ENCODE measurements at places on chromosomes 7 and 10. TPM values are rescaled to one million over a fixed set of nuclear protein-coding genes. Genes with fewer than 3 reads are reported as not detected.
A peak's percentile ranks its signal among the peaks of the same experiment; 100 is the strongest.

DNA sequence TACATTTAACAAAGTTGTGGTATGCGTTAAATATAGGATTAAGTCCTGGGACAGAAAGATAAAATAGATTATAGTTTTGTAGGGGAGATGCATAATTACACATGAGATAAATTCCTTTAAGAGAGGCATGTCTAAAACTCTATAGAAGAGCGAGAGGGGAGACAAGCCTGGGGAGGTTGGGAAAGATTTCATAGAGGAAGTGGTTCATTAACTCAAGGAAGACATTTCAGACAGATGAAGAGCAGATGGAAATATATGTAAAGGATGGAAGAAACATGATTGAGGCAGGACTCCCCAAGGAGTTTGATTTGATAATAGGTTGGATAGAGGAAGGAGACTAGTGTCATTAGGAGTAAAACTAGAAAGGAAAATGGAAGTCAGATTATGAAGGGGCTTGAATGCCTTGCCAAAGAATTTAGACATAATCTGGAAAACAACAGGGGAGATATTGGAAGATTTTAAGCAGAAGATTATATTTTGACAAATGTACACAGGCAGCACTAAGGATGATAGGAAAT lies 96.1 kb downstream of the PHTF2 start:
- no peak for DNase-seq
- no peak overlapping the region for H3K4me3 ChIP-seq
- H3K27ac ChIP-seq: no peak overlapping the region
- H3K36me3 ChIP-seq: no peaks in the 10 kb centered on the region
- H3K4me1 ChIP-seq: no peaks in the 10 kb centered on the region

The HECW1 gene
- total RNA-seq: 1.9 TPM

- no peak overlapping the region for H3K27ac ChIP-seq
- DNase-seq: no peak
- H3K36me3 ChIP-seq: peaks cover 2% of the 10 kb centered on the region
- no peak overlapping the region for H3K4me3 ChIP-seq
- no peaks in the 10 kb centered on the region for H3K27me3 ChIP-seq
Measured at GRCh38 chr7:45601816-45602540, 27.8 kb downstream of the ADCY1 start.

DNA sequence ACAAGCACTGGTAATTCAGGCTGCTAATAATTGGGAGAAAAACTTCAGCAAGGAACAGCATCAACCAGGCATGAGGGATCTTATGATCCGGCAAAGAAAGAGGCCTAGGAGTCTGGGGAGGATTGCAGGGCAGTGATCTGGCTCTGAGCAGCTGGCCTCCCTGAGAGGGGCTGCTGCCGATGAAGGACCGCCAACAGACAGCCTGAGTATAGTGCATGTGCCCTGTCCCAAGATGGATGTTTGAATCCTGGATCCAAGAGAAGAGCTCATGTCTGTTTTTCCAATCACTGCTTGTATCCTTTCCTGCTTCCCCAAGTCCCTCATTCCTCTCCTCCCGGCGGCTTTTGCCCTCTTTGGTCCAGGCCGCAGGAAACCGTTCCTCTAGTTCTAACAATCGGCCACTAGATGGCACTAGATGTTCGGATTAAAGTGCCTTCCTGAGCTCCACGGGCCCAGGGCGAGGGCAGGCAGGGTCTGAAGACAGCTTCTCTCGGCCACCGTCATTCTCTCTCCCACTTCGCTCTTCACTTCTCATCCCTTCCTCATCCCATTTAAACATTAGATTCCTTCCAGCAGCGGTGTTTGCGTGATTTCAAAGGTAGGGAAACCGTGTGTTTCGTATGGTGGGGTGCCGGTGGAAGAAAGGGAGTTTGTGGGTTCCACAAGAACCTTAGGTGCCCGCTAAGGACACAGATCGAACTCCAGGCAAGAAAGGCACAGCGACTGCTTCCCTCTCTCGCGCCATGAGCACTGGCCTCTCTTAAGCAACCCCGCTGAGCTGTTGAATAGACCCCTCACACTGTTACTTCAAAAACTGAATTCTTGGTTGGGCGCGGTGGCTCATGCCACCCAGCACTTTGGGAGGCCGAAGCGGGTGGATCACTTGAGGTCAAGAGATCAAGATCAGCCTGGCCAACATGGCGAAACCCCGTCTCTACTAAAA lies 82.4 kb downstream of the ADCYAP1R1 start:
- H3K36me3 ChIP-seq: no peaks in the 10 kb centered on the region
- peak; percentile 74 for DNase-seq
- peaks cover 16% of the 10 kb centered on the region for H3K27me3 ChIP-seq
- H3K4me3 ChIP-seq: no peak overlapping the region

The MYO1G gene
- 0.69 TPM for total RNA-seq

GRCh38 chr7:26515314-26515842 lies 223.7 kb downstream of the SNX10 start:
- H3K4me3 ChIP-seq: no peak overlapping the region
- H3K4me1 ChIP-seq: peaks cover 13% of the 10 kb centered on the region
- no peak for DNase-seq
- H3K36me3 ChIP-seq: no peaks in the 10 kb centered on the region

DNA sequence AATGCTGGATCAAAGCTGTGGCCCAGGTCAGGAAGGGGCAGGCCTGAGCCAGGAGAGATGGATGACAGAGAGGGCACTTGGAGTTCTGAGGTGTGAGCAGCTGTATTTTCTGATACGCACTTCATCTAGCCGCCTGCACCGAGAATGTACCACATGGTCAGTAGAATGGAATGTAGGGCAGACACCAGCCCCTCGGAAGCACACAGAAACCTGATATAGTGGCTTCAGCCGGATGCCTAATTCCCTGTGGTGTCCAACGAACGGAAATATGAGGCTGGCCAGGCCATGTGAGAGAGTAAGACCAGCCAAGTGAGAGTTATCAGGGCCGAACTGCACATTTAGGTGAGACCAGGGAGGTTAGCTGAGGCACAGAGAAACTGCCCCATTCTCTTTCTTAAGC lies 46.7 kb upstream of the PLCE1 start:
- no peak overlapping the region for H3K27ac ChIP-seq
- H3K4me3 ChIP-seq: no peak overlapping the region
- H3K4me1 ChIP-seq: peaks cover 9% of the 10 kb centered on the region
- no peaks in the 10 kb centered on the region for H3K36me3 ChIP-seq

DNA sequence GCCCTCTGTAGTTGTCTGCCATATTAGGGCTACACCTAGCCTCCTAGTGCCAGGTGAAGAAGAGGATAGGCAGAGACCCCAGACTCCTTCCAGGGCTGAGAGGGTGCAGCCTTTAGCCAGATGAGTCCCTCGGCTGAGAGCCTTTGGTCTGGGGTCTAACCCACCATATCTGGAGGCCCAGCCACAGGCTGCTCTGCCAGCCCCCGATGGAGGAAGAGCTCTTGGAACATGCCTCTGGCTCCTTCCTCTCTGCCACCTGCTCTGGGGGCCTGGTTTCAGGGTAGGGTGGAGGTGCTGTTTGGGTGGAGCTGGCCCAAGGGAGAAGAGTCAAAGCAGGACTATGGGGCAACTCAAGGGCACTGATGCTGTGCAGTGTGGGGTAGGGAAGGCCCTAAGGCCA lies 1.4 kb downstream of the LRRC18 start:
- no peaks in the 10 kb centered on the region for H3K4me1 ChIP-seq
- peaks cover 5% of the 10 kb centered on the region for H3K27me3 ChIP-seq

The FEZF1 gene
- not detected for total RNA-seq

The MACC1 gene
- 11.1 TPM for total RNA-seq

- H3K27ac ChIP-seq: no peak overlapping the region
- no peak overlapping the region for H3K4me3 ChIP-seq
- H3K27me3 ChIP-seq: no peaks in the 10 kb centered on the region
- no peaks in the 10 kb centered on the region for H3K4me1 ChIP-seq
- no peaks in the 10 kb centered on the region for H3K36me3 ChIP-seq
Measured at GRCh38 chr7:108605559-108606201, 36.0 kb downstream of the DNAJB9 start.

DNA sequence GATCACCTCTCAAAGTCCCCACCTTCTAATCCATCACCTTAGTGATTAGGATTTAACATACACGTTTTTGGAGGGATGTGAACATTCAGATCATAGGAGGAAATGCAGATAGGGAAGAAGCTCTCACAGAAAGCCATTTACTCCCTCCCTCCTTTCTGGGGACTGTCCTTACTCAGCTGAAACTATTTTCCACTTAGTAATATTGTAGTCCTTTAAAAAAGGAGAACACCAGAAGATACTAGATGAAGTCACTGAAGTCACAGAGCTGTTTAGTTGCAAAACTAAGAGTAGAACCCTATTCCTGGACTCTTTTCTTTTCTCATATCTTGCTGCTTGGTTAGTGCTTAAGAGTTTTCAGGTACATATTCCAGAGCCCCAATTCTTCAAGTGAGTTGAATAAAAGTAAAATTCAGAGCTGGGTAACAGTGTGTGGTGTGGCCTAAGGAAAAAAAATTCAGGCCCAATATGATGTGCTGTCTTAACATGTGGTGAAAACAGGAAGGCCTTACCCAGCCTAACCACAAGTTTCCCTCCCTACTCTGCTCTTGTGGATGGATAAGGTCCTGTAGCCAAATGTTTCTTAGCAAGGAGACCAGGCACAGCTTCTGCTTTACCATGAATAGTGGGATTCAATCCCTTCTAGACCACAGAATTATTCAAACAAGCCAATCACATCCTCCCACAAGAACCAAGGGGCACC lies 135.7 kb downstream of the INHBA start:
- no peak for DNase-seq
- H3K36me3 ChIP-seq: no peaks in the 10 kb centered on the region
- H3K27me3 ChIP-seq: peaks cover 9% of the 10 kb centered on the region

DNA sequence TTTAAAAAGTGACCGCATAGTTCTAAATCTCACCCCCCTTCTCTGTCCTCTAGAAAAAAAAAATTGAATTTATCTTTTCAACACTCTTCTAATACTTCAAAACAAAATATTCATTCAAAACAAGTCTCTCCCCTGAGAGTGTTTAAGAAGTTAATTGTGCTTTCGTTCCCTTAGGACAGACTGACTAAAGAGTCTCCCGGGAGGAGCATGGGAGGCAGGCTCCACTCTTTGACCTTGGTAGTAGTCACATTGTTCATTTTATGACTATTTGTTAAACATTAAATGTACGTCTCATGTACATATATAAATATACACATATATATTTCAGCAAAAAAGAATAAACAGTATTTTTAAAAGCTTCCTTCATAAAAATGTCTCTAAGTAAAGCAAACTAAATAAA lies 35.3 kb upstream of the SPOCK2 start:
- DNase-seq: no peak
- no peaks in the 10 kb centered on the region for H3K27me3 ChIP-seq
- no peak overlapping the region for H3K27ac ChIP-seq
- H3K4me1 ChIP-seq: peaks cover 2% of the 10 kb centered on the region
- peaks cover 27% of the 10 kb centered on the region for H3K36me3 ChIP-seq

GRCh38 chr7:4434306-4434705 lies 247.8 kb upstream of the FOXK1 start:
- DNase-seq: no peak

- no peak overlapping the region for H3K4me3 ChIP-seq
- no peaks in the 10 kb centered on the region for H3K4me1 ChIP-seq
- H3K36me3 ChIP-seq: peaks cover 12% of the 10 kb centered on the region
- DNase-seq: no peak
Measured at GRCh38 chr7:17832820-17833355, 107.4 kb downstream of the SNX13 start.
